ENCODE measurements at places on chromosomes 11 and 22. TPM values are rescaled to one million over a fixed set of nuclear protein-coding genes. Genes with fewer than 3 reads are reported as not detected.

SLC17A6 gene
- total RNA-seq, result not detected

OR10G8 gene
- not detected for total RNA-seq

GRCh38 chr11:112300094-112300786, 39.6 kb upstream of the PLET1 start:
- no peak for DNase-seq

DNA sequence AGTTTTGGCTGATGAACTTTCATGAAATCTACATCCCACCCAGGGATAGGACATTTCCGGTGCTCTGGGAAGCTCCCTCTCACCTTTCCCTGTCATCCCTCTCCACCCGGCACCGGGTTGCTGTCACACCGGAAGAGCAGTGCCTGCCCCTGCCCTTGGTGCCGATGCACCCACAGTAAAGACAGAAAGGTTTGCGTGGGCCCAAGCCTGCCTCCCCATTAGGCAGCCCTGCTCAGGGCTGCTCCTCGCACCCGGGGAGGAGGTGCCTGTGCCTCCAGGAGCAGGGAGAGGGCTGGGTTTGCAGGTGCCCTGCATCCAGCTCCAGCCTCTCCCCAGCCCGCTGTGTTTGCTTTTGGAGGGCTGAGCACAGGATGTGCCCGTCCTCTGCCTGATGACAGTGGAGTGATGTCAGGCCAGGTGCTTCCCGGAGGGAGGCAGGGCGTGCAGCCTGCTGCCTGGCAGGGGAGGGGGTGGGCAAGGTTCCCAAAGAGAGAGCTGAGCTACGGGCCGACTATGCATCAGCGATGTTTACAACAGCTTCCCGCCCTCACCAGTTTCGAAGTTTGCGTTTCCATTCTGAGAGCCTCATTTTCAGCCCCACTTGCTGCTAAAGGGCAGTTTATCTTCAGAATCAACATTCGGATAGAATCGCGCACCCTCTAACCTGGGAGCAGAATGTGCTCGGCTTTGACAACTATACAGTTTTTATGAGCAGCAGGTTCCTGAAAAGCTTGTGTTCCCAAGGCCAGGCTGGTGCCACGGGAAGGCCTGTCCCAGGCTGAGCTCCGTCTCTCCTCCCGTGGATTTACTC, 83.2 kb upstream of the CLDN5 start:
- DNase-seq, result peak; percentile 78

GRCh38 chr11:86639137-86639536, 33.3 kb downstream of the ME3 start:
- peak; percentile 90 for DNase-seq

DNA sequence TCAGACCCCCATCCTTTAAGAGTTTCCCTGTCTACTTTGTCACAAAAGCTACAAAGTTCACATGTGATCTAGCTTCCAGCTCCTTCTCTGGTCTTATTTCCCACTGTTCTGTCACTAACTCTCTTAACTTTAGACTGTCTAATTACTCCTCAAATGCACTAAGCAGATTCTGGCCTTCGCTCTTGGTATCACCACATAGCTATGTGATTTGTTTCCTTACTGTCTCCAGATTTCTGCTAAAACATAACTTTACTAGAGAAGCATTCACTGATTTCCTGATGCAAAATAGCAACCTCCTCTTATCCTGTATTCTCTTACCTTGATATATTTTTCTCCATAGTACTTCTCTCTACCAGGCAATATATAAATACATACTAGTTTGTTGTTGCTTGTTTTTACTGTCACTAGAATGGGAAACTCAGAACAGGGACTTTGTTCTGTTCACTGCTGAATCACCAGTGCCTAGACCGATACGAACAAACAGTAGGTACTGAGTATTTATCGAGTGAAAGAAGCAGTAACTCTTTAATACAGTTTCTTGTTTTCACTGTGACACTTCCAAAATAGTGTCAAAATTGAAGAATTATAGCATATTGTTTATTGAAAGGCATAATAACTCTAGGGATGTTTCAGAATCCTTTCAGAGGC, 205.6 kb downstream of the DDX10 start:
- DNase-seq, result peak; percentile 48

DNA sequence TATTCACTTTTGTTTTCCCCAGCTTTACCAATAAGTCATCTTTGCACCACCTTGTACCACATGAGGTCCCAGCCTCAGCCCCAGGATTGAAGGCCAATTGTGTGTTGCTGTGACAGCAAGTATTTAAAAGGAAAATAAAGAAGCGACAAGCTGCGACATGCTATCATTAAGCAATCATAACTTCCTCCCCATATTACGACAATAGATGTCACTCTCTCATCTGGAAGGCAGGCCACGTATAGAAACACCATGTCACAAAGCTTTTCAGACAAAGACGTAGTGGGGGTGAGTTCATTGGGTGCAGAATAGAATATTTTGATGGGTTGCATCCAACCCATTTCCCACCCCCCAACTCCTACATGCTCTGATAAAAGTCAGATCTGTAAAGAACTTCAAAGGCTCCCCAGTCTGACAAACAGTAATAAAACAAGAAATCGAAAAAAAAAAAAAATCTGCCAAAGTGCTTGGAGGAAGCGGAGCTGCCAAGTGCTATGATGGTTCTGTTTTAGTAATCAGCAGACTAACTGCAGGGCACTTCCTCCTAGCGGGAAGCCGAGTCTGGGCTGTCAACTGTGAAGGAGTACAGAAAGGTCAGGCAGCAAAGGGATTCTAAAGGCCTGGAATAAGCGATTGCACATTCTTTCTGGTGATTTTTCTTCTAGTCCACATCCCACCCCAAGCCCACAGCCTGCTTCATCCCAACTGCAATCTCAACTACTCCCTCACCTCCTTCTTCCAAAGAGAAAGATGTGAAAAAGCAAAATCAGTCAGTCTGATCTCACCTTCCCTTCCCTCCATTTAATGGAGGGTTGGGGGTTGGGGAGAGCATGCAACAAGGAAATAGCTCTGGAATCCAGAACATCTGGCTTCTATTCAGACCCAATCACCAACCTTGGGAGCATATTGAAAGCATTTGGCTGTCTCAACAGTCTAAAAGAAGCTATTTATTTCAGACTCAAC, 131.4 kb upstream of the UBASH3B start:
- DNase-seq, result no peak

- DNase-seq, result no peak
These were observed 571 bp downstream of the P2RX6 start for GRCh38 chr22:21015466-21016006.

- no peak for DNase-seq
These were observed 5.4 kb downstream of the MTFP1 start for GRCh38 chr22:30430933-30431332.

DNA sequence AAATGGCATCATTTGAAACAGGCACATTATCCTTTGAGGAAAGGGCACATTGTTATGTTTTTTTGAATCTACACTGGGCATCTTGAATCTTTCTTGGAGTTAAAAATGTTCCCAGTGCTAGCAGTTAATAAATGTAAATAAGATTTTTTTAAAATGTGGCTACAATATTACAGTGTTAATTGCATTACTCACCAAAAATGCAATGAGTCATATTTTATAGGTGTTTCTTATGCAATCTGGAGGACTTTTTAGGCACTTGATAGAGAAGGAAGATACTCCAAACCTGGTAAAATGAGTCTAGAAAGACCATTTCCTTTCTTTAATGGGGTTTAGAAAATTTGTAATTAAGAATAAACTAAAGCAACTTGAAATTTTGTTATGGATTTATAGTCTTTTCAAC, 238.0 kb downstream of the METTL15 start:
- peak; percentile 44 for DNase-seq

DNA sequence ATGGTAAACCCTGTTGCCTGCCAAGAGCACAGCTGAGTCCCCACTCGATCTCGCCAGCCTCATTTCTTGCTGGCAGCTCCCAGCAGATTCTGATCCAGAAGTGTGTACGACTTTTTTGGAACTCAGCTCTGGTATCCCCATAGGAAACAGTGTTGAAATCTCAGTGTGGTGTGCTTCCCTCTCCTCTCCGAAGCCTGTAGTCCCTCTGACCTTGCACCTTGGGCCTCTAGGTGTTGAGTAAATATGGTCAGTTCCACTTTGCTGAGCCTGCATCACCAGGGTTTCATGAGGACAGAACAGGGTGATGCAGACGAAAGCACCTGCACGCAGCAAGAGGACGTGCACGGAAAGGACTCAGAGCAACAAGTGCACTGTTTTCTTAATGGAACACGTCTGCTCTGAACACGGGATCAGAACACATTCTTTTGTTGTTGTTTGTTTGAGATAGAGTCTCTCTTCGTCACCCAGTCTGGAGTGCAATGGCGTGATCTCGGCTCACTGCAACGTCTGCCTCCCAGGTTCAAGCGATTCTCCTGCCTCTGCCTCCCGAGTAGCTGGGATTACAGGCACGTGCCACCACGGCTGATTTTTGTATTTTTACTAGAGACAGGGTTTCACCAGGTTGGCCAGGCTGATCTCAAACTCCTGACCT, 3.8 kb upstream of the CPT1A start:
- DNase-seq, result no peak

- no peak for DNase-seq
These were observed 4.2 kb upstream of the UVRAG start for GRCh38 chr11:75810637-75811390.

DNA sequence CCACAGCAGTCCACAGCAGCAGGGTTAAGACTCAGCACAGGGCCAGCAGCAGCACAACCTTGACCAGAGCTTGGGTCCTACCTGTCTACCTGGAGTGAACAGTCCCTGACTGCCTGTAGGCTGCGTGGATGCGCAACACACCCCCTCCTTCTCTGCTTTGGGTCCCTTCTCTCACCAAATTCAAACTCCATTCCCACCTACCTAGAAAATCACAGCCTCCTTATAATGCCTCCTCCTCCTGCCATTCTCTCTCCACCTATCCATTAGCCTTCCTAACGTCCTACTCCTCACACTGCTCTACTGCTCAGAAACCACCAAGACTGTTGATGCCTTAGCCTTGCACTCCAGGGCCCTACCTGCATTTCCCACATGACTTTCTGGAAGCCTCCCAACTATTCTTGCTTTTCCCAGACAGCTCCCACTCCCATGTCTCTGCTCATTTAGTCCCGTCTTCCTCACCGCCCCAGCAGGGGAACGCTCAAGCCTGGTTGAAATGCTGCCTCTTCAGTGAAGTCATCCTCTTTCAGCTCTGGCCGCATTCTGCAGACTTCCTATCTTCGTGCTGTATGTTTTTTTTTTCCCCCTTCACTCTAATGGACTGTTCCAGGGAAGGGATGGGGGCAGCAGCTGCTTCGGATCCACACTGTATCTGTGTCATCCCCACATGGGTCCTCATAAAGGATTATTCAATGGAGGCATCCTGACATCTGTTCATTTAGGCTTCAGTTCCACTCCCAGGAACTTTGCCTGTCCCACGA, 3.3 kb downstream of the IL18BP start:
- no peak for DNase-seq

Measured in PC-3 (cell line).